ENCODE measurements at places on chromosomes 1 and 21.

- DNase-seq = no peak
Observed at GRCh38 chr1:220198186-220199005, 73.9 kb downstream of the RAB3GAP2 start.

- no peak for DNase-seq
Observed at GRCh38 chr1:29767769-29768425, 531.6 kb downstream of the PTPRU start.

DNA sequence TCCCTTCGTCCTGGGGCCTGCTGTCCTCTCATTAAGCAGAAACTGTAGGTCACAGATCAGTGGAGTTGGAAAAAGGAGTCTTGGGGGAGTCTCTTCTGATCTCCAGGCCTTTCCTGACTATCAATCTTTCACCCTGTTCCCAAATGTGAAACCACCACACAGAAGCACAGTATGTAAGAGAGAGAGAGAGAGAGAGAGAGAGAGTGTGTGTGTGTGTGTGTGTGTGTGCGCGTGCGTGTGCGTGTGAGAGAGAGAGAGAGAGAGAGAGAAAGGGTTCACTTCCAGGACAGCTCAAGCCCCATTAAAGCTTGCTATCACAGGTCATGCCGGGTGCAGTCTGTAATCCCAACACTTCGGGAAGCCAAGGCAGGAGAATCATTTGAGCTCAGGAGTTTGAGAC, 1.5 kb upstream of the TTC24 start:
- DNase-seq = no peak

GRCh38 chr1:55015123-55015522, 16.4 kb downstream of the BSND start:
- no peak for DNase-seq

- DNase-seq = no peak
Observed at GRCh38 chr1:226945106-226945857, 5.2 kb downstream of the COQ8A start.

DNA sequence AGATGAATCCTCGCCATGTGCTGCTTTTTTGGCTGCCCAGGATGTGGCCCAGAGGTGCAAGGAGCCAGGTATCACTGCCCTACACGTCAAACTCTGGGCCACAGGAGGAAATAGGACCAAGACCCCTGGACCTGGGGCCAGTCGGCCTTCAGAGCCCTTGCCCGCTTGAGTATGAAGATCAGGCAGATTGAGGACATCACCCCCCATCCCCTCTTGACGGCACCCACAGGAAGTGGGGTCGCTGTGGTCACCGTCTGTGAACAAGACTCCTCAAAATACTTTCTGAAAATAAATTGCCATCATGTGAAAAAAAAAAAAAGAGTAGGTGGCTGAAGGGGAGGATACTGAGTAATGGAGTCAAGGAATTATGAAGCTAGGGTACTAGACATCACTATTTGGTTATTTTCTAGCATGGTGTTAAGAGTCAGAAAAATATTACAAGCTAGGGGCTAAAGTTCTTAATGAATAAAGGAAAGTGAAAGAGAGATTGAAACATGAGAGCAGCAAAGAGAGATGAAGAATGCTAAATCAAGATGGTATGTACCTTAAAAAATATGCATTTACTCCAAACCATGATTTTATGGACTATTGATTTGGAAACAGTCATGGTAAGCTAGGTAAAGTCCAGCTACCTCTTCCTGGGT, 84.9 kb downstream of the CLEC20A start:
- no peak for DNase-seq

DNA sequence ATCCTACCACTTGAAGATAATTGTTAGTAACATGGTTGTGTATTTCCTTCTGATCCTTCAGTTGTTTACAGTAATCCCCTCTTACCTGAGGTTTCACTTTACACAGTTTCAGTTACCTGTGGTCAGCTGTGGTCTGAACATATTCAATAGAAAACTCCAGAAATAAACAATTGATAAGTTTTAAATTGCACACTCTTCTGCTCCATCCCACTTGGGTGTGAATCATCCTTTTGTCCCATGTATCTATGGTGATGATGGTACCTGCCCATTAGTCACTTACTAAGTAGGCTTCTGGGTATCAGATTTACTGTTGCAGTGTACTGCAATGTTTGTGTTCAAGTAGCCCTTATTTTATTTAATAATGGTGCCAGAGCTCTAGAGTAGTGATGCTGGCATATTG, 62.5 kb downstream of the OSBPL9 start:
- no peak for DNase-seq

DNA sequence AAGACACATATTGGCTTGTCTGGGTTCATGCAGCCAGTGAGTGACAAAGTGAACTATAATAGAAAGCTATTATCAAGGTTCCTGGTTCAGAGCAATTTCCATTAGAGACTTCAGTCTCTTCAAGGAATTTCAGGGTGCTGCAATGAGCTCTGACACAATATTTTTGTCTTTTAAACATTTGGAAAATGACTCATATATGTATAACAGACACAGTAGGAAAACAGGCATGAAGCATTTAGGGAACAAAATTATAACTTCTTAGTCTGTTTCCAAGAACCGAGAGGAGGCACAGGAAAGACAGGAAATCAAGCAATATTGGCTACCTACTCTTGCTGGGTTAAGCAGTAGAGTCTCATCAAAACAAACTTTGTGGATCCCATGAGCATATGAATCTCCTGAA, 170.4 kb downstream of the PTPRC start:
- no peak for DNase-seq

- no peak for DNase-seq
Observed at GRCh38 chr1:6045110-6045502, 582 bp upstream of the KCNAB2 start.

- no peak for DNase-seq
Observed at GRCh38 chr21:27047658-27048314, 80.9 kb upstream of the ADAMTS5 start.

DNA sequence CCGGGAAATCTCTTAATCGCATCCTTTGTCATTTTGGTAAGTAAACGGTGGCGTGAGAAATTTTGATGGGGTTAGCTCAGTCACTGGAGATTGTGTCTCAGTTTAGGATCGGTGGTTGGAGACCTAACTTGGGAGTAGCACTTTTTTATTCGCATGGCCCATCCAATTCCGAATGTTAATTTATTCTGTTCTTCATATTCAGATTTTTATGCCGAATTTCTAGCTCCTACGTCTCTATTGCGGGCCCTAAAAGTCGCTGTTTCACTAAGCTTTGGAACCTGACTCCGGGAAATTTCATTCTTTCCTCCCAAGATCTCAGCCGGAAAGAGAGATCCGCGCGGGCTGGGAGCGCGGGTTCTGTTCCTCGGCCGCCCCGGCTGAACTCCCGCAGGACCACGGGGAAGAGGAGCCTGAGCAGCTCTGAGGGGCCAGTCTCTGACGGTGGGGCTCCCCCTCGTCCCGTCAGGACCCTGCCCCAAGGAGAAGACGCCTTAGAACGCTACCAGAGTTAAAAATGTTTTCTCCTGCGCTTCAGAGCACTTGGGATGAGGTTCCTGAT, 279.7 kb downstream of the FAM72C start:
- no peak for DNase-seq

DNA sequence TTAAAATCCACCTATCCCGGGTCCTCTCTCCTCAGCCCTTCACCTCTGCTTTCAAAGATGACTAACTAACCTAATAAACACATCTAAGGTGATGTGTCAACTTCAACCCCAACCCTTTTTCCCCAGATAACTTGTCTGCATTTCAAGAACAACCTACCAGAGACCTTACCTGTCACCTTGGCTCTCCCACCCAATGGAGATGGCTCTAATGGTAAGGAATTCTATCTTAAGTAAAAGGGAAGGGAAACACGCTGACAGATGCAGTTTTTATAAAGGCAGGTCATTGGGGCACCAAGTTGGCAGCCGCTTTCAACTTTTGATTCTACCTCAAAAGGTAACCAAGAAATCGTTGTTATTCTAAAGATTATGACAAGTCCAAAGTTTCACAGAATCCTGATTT, 37.6 kb downstream of the MRPL39 start:
- DNase-seq = no peak

DNA sequence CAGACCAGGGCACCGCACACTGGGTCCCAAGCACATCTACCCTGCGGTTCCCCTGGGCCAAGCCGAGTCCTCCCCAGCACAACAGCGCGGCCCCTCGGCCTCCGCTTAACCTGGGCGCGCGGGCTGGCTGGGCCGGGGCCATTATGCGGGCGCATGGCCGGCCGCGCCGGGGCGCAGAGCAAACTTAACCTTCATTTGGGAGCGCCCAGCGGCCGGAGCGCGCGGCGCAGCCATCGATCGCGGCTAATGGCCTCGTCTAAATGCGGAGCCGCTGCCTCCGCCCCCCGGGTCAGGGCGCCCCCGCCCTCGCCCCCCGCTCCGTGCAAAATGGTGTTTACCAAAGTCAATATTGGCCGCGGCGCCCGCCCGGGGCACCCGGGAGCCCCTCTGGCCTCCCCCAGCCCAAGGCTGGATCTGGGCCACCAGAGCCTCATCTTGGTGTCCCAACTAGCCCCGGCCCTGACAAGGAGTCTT, 272.1 kb downstream of the TRABD2B start:
- no peak for DNase-seq

- DNase-seq = no peak
Observed at GRCh38 chr1:198014355-198014754, 97.2 kb downstream of the LHX9 start.

GRCh38 chr1:210800301-210800700, 333.6 kb downstream of the KCNH1 start:
- DNase-seq = no peak

- DNase-seq = no peak
Observed at GRCh38 chr1:17053086-17053684, 647 bp downstream of the SDHB start.

DNA sequence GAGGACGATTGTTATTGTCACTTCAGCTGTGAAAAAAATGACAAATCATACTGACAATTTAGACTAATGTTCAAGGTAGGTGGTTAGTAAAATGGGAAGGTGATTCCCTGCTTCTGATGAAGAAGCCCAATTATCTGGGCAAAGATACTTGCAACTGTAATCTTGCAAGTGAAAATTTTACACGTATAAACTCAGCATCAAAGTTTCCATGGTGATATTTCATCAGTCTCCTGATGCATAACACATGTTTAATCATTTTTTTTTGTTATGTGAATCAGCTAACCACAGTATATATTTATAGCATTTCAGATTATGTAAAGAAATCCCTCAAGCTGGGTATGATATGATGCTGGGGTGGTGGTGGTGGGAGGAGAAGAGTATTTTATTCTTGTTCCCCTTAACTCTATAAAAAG, 16.4 kb upstream of the KCNK1 start:
- DNase-seq = no peak

GRCh38 chr1:231385416-231385748, 36.7 kb downstream of the EGLN1 start:
- no peak for DNase-seq

DNA sequence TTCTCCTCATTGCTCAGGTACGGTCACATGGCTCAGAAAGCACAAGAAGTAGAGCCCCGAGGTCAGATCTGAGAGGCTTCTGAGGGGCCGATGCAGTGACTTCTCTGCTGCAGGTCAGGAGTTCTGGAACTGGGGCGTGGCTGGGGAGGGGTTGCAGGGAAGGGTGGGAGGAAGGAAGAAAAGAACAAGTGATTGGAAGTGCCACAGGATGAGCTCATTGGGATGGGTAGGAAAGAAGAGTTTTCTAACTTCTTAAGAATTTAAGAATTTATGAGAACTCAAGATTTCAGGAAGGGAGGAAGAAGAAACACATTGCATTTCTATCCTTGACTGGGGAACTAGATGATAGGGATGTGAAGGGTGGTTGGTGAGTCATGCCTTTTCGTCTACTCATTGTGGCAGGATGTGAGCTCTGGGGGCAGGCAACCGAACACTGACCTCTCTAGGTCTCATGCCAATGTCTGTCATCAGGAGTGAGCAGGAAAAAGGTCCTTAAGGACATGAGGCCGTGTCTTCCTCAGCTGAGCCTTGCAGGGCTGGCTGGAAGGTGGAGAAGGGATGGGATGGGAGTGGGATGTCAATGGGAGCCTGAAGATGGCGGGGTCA, 497 bp downstream of the FCRLB start:
- DNase-seq = no peak

GRCh38 chr1:43269627-43270375, at the start of gene TMEM125:
TSS of gene TMEM125 (plus strand) at chr1:43269983. CDS start at chr1:43272723, 2,740 bp downstream.
- DNase-seq = no peak

DNA sequence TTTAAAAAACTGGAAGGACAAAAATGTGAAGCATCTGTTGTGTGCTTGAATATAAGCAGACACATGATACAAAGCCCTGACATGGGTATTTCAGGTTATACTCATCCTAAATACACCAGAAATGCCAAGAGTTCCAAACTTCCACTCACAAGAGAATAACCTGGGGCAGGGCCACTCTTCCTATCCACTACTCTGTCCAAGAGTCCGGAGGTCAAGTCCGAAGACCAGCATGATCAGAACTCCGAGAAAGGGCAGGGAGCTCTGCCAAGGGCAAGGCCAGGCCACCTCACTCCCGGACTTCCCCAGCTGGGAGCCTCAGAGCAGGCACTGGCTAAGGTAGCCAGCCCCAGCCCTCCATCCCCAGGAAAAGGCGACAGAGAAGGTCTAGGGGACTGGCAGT, 37.5 kb downstream of the HLCS start:
- DNase-seq = no peak

DNA sequence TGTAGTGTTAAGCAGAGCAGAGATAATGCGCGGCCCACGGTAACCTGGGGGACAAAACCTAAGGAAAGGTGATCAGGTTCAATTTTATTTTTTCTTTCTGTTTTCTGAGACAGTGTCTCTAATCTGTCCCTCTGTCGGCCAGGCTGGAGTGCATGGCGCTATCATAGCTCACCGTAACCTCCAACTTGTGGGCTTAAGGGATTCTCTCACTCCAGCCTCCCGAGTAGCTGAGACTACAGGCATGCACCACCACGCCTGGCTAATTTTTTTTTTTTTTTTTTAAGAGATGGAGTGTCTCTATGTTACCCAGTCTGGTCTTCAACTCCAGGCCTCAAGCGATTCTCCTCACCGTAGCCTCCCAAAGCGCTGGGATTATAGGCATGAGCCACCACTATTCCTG, 724 bp upstream of the ANKRD35 start:
- no peak for DNase-seq

- DNase-seq = no peak
Observed at GRCh38 chr1:8107897-8108296, 81.8 kb upstream of the ERRFI1 start.

- DNase-seq = no peak
Observed at GRCh38 chr1:151989211-151989862, 4.3 kb downstream of the S100A10 start.

DNA sequence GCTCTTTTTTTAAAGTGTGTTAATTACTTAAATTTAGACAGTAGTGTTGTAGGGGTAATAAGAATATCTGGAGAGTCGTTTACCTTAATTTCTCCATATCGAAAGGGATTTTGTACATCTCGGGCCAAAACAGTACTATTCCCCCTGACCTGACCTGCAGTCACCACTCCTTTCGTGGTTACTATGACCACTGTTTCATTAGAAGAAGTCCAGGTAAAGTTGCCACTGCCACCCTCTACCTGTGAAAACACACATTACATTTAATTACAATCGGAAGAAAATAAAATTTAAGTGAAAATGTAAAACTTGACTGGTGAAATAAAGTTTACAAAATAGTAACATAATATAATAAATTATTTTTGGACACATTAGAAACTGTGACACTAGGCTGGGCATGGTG, 37.2 kb downstream of the NUP210L start:
- DNase-seq = no peak

- DNase-seq = no peak
Observed at GRCh38 chr1:177611402-177611801, 358.5 kb downstream of the SEC16B start.

GRCh38 chr1:51156752-51157151, 54.7 kb downstream of the C1orf185 start:
- no peak for DNase-seq

GRCh38 chr1:109993885-109994284, 9.3 kb downstream of the AHCYL1 start:
- DNase-seq = no peak

All from iPS DF 19.7 (cell line).